ENCODE measurements at places on chromosomes 12 and 14.

GRCh38 chr12:109264095-109264942 lies 44.8 kb downstream of the FOXN4 start:
- peak; percentile 63 for DNase-seq

DNA sequence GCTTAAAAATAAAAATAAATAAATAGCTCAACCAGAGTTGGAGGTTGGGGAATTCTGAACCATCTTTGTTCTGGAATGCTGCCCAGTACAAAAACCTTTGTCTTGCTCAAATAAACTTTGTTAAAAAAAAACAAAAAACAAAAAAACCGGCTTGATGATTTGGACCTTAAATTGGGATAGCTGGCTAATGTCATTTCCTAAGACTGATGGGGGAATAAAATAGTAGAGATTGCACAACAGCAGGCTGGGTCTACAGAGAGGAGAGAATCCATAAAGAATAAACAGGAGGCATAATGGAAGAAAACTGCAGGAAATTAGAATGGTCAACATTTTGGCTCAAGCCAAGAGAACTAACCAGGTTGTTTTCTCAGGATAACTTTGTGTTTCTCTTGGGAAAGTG lies 370.9 kb downstream of the AEBP2 start:
- DNase-seq: no peak

DNA sequence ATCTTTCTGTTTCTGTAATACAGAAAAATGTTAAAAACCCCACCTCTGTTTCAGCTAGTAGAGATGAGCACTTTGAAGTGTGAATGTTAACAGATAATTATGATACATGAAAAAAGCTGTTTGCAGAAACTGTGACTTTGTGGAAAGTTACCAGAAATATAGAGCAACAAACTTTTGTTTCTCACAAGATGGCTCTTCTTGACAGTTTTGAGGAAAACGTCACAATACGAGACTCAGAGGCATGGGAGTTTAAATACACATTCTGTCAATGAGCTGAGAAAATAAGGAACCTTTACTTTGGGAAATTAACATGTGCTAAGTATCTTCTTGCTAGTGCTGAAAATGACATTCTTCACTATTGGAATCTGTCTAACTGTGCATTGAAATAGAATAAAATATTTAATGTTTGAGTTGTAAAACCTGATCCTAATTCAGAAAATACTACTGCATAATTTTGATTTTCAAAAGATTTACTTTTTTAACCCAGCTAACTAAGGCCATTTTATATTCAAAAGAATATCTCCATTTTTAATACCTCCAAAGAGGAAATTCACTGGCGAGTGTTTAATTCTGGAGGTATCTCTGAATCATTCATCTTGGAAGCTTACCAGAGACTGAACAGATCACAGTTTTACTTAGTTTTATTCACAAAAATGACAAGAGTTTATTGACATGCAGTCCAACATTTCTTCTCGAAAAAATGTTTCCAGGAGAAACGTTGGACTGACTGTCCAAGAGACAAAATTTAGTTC lies 308.9 kb upstream of the LRFN5 start:
- no peak for DNase-seq

- DNase-seq: peak; percentile 88
Measured at GRCh38 chr14:24818058-24818822, 184.2 kb upstream of the GZMB start.

DNA sequence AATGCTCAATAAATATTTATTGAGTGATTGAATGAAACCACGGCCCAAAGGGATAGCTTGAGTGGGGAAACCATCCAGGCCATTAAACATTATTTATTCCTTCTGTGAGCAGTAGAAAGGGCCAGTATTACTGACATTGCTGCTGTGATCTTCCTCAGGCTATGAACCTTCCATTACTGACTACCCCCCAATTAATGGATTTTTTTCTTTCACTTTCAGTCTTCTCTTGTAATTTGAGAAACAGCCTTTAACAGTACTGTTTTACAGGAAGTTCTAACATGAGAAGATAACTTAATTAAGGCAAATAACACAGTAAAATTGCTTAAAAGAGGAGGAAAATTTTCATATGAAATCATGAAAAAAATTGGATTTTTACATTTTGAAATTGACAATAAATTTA lies 629.5 kb downstream of the TRHDE start:
- DNase-seq: no peak

DNA sequence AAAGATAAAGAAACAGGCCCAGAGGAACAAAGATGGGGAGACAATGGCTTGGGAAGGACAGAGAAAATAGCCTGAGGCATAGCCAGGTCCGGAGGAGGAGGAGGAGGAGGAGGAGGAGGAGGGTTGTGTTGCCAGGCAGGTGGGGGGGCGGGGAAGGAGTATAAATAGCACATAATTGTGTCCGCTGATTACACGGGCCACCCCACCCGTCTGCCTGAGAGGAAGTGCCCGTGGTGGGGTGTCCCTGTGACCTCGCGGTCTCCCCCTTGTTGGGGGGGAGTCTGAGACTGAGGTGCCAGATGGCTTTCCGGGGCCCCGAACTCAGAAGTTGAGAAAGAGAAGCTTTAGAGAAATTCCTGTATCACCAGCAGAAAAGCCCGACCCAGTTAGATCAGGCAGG lies 1.9 kb upstream of the SP7 start:
- DNase-seq: no peak

- DNase-seq: no peak
Measured at GRCh38 chr14:54976316-54976715, 50.6 kb downstream of the WDHD1 start.

GRCh38 chr14:31449971-31450610 lies 7.2 kb downstream of the DTD2 start:
- DNase-seq: no peak

DNA sequence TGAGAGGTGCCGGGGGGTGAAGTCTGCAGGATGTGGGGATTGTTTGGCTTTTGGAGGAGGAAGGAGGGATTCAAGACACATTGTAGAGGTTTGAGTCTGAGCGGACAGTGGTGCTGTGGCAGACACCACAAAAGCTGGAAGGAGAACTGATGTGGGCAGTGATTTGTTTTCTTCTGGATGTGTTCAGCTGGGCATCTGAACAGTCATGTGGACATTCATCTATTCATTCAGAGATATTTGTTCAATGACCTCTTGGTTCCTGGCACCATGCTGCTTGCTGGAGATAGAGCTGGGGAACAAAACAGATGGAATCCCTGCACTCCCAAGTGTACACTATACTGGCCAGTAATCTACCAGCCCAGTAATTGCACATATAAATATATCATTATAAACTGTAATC lies 64.0 kb downstream of the PTPN11 start:
- DNase-seq: no peak

GRCh38 chr14:79009286-79009685 lies 839.1 kb downstream of the NRXN3 start:
- DNase-seq: no peak

DNA sequence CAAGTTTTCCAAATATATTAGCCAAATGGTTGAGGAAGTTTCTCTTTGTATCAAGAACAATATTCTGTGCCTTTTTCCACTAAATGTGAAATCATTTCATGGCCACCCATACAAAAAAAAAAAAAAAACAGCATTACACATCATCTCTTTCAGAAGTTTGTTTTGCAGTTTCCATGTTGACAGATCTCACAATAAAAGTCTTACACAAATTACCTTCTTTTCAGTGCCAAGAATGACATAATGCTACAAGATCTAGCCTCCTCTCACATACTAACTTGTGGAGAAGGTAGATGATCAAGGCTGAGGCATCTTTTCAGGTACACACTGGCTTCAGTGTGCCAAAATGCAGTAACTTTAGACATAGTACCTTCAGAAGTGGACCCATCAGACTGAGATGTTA lies 35.3 kb downstream of the PRKD1 start:
- no peak for DNase-seq

GRCh38 chr14:87878959-87879358 lies 114.0 kb downstream of the GALC start:
- no peak for DNase-seq

- DNase-seq: no peak
Measured at GRCh38 chr14:29459969-29460560, 467.6 kb downstream of the PRKD1 start.

DNA sequence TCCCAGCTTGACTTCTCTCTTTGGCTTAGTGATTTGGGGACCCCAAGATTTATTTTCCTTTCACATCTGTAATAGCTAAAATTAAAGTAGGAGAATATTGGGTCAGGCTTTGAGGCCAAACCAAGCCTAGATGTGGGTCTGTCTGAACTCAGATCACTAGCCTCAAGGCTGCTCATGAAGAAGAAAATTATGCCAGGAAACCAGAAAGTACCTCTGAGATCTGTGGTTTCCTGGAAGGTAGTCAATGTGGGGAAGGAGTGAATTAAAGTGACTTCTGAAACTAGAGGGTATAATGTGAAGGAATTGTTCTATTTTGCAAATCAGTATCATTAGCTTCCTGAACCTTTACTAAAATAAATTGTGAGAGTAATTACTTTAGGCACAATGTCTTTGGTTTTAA lies 13.4 kb upstream of the CLEC12A start:
- DNase-seq: no peak

- no peak for DNase-seq
Measured at GRCh38 chr14:71751264-71751663, 181.0 kb upstream of the RGS6 start.

- DNase-seq: no peak
Measured at GRCh38 chr14:54349713-54350112, 47.1 kb upstream of the CDKN3 start.

- DNase-seq: no peak
Measured at GRCh38 chr14:104445832-104446381, 133.7 kb upstream of the C14orf180 start.

DNA sequence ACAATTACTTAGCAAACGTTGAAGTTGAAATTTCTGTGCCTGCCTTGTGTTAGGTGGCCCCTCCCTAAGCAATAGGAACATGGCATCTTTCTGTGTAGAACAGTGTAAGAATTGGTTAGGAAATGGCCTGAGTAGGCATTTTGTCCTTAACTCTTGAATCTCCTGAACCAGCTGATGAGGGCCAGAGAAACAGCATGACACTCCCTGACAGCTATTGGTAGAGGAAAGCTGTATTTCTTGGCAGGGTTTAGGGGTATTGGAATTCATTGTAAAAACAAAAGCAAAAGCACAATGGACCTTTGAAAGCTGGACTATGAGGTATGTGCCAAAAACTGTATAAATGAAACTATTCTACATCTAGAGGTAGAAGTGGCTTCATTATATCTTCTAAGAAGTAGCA lies 40.6 kb upstream of the LRTM2 start:
- no peak for DNase-seq

DNA sequence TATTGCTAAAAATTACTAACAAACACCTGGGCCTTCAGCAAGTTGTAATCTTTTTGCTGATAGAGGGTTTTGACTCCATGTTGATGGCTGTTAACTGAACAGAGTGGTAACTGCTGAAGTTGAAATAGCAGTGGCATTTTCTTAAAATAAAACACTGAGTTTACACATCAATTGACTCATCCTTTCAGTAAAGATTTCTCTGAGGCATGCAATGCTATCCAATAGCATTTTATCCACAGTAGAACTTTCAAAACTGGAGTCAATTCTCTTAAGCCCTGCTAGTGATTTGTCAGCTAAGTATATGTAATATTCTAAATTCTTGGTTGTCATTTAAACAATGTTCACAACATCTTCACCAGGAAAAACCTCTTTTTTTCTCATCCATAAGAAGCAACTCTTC lies 59.5 kb downstream of the CMAS start:
- DNase-seq: no peak

- no peak for DNase-seq
Measured at GRCh38 chr14:104103446-104104075, 18.1 kb downstream of the ASPG start.

DNA sequence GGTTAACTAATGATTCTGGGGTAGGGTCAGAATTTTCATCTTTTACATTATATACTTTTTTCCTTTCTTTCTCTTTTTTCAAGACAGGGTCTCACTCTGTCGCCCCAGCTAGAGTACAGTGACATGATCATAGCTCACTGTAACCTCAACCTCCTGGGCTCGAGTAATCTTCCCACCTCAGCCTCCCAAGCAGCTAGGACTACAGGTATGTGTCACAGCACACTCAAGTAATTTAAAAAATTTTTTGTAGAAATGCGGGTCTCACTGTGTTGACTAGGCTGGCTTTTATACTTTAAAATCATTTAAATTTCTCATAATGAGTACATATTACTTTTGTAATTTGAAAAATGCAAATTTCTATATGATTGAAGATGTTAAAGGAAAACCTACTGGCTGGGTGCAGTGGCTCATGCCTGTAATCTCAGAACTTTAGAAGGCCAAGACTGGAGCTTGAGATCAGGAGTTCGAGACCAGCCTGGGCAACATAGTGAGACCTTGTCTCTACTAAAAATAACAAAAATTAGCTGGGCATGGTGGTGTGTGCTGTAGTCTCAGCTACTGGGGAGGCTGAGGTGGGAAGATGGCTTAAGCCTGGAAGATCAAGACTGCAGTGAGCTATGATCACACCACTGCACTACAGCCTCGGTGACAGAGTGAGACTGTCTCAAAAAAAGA lies 25.7 kb downstream of the R3HDM2 start:
- DNase-seq: no peak

- no peak for DNase-seq
Measured at GRCh38 chr12:102024765-102025164, 37.0 kb downstream of the WASHC3 start.

DNA sequence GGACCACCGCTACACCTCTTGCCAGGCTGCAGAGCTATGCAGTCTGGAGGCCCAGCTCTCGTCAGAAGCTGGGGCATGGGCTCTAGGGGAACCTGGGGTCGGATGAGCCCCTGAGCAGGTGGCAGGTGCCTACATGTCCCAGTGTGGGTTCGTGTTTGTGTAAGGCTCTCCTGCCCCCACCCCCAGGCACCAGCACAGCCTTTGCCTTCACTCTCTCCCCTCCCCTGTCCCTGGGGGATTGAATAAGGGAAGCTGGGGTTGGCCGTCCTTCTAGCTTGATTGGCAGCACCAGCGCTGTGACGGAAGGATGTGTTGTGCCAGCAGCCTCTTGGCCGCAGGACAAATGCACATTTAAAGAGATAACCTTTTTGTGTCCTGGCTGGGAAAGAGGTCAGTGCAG lies 34.8 kb upstream of the TSPAN9 start:
- no peak for DNase-seq

- DNase-seq: peak; percentile 87
Measured at GRCh38 chr14:37466623-37467088, 128.4 kb downstream of the FOXA1 start.

- DNase-seq: no peak
Measured at GRCh38 chr12:24728366-24728765, 220.5 kb downstream of the BCAT1 start.

GRCh38 chr14:37172024-37172869 lies at the start of gene SLC25A21:
SLC25A21 (minus strand) TSS chr14:37172606.
- peak; percentile 91 for DNase-seq

- no peak for DNase-seq
Measured at GRCh38 chr14:103282932-103283331, 51.1 kb upstream of the EIF5 start.

GRCh38 chr12:6123258-6123657 lies 1.2 kb downstream of the VWF start:
- DNase-seq: no peak

- no peak for DNase-seq
Measured at GRCh38 chr14:22952418-22952817, 4.5 kb downstream of the HAUS4 start.

GRCh38 chr12:51926064-51926632 lies 18.8 kb downstream of the ACVRL1 start:
- no peak for DNase-seq
